Thymus (tissue), 14 donors: ENCODE measurements at places on chromosomes 16 and 17.

DNA sequence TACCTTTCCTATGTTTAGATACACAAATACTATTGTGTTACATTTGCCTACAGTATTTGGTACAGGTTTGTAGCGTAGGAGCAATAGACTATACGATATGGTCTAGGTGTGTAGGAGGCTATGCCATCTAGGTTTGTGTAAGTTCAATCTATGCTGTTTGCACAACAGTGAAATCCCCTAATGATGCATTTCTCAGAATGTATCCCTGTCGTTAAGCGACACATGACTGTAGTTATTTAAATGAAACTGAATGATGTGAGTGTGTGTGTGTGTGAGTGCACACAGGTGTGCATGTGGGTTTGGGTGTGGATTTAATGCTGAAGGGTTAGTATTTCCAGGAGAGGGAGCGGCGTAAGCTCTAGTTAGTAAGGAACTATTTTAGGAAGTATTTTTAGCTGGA lies 34.6 kb upstream of the SMIM36 start:
- DNase-seq, result no peak

DNA sequence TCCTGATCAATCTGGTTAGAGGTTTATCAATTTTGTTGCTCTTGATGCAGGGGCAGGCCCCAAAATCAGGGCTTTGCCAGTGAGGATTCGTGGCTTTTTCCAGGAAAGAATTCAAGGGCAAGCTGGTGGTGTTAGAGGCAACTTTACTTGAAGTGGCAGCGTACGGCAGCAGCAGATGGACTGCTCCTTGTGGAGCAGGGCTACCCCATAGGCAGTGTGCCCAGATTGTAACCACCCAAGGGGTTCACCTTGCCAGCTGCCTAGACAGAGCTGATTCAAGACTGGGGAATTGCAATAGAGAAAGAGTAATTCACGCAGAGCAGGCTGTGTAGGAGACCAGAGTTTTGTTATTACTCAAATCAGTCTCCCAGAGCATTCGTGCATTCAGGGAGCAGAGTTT lies 16.7 kb downstream of the DRC7 start:
- DNase-seq, result no peak

GRCh38 chr16:82990155-82990554 lies 363.4 kb downstream of the CDH13 start:
- DNase-seq, result no peak

DNA sequence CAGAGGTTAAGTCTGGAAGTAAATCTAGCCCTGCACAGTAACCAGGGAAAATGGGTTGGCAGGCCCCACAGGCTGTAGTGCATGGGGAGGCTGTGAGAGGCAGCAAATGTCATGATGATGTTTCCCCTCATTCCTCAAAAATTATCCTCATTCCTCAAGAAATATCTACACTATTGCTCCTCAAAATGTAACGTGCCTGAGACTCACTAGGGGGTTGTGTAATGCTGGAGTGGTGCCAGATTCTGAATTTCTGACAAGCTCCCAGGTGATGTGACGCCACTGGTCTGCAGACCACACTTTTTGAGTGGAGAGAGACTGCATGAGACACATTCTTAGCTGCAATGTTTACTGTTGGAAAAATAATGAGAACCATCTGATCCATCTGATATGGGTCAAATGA lies 1.2 kb upstream of the MPP3 start:
- DNase-seq, result no peak

GRCh38 chr17:27609611-27610303 lies 21.2 kb upstream of the LGALS9 start:
- peak; percentile 23 for DNase-seq

- DNase-seq, result no peak
These were observed 54.7 kb downstream of the SLC6A2 start for GRCh38 chr16:55710466-55710865.

- no peak for DNase-seq
These were observed 161.5 kb upstream of the SALL1 start for GRCh38 chr16:51312363-51313150.

- DNase-seq, result no peak
These were observed 17.4 kb upstream of the C17orf107 start for GRCh38 chr17:4881761-4882555.

DNA sequence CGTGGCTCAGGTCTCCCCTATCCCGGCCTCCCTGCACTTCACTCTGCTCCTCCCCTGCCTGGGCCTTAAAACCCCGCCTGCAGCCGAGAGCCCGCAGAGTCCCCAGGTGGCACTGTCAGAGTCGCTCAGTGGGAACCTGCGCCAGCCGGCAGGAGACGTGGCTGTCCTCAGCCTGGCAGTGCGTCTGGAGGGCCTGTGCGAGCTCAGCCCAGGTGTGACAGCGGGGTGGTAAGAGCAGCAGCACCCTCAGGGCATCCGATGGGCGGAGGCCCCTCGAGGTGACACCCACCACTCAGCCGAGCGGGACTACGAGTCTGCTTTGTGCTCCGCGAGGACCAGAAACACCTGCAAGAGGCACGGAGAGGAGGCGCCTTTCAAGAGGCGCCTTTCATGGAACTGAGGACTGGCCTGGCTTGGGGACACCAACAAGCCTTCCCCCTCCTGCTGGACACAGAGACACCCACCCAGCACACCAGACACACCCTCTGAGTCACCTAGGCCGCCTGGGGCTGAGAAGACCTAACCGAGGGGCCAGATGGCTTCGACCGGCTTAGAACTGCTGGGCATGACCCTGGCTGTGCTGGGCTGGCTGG lies at the start of gene CLDN9:
TSS of gene CLDN9 (plus strand) at position 96 of the 593 bp plus-strand sequence. CDS start at position 536, 440 bp downstream.
- no peak for DNase-seq

- DNase-seq, result no peak
These were observed 112.7 kb downstream of the TANC2 start for GRCh38 chr17:63078707-63079106.

GRCh38 chr17:17084941-17085340 lies 42.7 kb downstream of the MPRIP start:
- no peak for DNase-seq

DNA sequence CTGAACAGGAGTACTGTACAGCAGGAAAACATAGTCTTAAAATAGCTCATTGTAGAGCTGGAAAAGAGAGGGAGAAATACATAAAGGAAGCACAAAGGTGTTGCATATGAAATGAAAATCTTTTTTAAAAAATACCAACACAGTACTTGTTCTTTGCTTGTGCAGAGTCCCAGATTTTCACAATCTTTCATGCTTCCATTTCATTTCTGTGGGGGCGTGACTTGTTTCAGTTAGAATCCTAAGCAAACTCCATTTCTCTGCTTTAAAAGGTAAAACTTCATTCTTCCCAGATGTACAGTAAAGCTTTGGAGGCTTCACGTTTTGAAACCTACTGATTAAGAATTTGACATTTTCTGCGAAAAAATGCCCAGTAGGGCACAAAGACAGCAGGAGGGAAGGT lies 48.5 kb upstream of the MARCHF10 start:
- no peak for DNase-seq

DNA sequence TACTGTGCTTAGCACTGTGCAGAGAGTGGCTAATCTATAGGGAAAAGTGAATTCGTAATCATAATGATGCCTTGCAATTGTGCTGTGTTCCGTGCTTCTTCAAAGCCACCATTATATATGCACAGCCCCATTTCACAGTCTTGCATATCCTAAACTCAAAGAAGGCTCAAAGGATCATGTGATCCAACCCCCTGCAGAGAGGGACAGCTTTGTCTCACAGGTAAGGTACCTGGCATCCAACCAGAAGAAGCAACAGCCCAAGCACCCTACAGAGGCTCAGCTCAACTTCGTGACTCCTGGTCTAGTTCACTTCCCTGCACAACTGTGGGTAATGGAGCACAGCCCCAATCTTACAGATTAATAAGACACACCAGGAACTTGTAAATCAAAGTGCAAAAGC lies 124.0 kb downstream of the ZNF423 start:
- no peak for DNase-seq

GRCh38 chr17:61449707-61450640 lies 2.2 kb upstream of the TBX4 start:
- DNase-seq, result no peak

GRCh38 chr17:45437465-45438283 lies 5.0 kb upstream of the ARHGAP27 start:
- DNase-seq, result no peak

DNA sequence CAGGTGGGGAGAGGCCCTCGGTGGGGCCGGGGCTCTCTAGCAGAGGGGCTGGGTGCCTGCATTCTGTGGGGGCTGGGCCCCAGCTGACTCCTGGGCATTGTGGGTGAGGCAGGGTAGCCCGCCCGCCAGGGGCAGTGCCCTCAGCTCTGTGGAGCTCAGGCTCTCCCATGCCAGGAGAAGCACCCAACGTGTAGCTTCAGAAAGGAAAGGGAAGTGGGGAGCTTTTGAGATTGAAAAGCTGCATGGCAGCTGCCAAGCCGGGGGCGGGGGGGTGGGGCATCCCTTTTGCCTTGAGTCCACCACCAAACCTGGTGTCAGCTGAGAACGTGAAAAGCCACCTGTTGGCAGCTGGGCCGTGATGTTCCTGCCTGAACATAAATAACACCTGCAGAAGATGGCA lies 192.1 kb upstream of the CIBAR2 start:
- DNase-seq, result no peak

- no peak for DNase-seq
These were observed 18.3 kb downstream of the CDC42EP4 start for GRCh38 chr17:73293480-73293911.

DNA sequence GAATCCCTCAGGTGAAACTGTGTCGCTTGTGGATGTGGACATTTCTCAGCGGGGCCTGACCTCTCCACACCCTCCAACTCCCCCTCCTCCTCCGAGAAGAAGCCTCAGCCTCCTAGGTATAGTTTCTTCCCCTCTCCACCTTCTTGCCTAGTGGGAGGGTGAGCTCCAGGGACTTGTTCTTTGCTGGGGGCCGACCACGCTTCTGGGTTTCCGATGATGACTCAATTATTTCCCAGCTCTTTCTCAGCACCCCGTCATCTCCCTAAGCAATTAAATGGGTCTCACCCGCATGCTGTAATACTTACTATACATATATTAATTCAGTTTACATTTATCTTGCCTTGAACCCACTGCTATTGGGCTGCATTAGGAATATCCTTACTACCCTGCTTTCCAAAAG lies 13.1 kb downstream of the SOCS7 start:
- DNase-seq, result no peak

DNA sequence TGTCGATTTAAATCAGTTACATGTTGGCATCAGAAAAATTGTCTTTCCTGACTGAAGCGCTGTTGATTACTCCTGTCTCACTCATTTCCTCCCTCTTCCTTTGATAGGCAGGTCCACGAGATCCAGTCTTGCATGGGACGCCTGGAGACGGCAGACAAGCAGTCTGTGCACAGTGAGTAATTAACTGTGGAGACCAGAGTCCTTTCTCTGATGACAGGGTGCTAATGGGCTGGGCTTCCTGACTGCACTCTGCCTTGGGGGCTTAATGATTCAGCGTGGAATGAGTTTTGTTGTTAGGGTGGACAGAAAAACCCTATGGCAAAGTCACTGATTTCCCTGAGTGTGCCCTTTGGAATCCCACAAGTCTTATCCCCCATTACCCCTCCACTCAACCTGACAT lies 6.5 kb downstream of the GOSR2 start:
- DNase-seq, result no peak

DNA sequence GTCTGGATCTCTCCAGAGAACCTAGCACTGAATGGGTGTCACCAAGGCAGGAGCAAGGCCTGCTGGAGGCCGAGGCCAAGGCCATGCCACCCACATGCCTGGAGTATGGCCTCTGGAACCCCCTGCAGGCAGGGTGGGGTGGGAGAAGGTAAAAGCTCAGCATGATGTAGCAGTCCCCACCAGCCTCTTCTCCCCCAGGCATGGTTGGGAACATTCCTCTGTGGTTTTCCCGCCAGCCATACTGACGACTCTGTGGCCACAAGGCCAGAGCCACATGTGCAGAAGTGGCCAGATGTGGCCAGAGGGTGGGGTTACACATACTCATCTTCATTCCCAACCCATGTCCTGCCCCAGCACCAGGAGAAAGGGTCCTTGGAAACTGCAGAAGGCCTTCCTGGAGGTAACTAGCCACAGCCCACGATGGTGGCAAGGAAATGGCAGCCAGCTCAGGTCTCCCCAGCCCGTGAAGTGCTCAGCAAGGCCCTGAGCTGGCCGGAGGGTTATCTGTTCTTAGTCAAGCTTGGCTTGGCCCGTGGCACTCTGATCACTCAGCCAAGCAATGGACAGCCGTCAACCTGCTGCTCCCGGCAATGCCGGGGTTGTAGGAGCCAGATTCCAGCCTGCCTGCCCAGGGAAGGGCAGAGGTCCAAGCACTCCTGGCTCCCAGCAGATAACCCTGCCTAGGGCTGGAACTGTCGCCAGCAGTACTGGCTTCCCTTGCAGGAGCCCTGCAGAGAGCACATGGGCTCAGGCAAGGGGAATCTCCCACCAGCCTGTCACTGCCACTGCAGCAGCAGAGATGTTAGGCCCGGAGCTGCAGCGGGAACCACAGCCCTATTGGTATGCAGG lies 26.1 kb downstream of the HDAC5 start:
- DNase-seq, result no peak

GRCh38 chr17:1515640-1516387 lies 598 bp downstream of the INPP5K start:
- peak; percentile 45 for DNase-seq

- DNase-seq, result no peak
These were observed 78.1 kb upstream of the DHX40 start for GRCh38 chr17:59487161-59487873.

GRCh38 chr17:78337244-78338109 lies 22.4 kb downstream of the SOCS3 start:
- no peak for DNase-seq

- DNase-seq, result no peak
These were observed 217.3 kb downstream of the NTN1 start for GRCh38 chr17:9238340-9239245.

- peak; percentile 34 for DNase-seq
These were observed 6.9 kb upstream of the PIRT start for GRCh38 chr17:10844621-10845387.

- no peak for DNase-seq
These were observed 281.6 kb downstream of the RBFOX1 start for GRCh38 chr16:7614021-7614795.

DNA sequence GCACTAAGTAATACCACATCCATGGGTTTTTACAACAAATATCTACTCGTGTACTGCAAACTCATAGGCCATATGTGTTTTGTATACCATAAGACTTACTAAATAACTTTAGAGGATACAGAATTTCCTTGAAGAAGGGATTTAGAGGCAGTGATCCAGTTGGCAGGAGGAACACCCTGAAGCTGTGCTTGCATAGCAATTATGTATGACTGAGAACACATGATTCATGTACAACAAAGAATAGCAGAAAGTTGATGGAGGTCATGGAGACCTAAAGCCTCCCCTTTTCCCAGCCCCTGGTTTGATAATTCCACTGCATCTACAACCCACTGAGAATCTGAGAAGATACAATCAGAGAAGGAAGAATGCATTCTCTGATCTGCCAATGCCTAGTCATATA lies 83.8 kb upstream of the PMFBP1 start:
- no peak for DNase-seq
